ENCODE measurements at places on chromosomes 3 and 15. TPM values are rescaled to one million over a fixed set of nuclear protein-coding genes. Genes with fewer than 3 reads are reported as not detected.

The EPHB3 gene
- total RNA-seq, result 3.5 TPM

The SLC30A4 gene
- total RNA-seq, result 11.9 TPM

The TLR9 gene
- total RNA-seq, result not detected

The A4GNT gene
- total RNA-seq, result not detected

The ALDH1L1 gene
- total RNA-seq, result 3.9 TPM

The OPA1 gene
- total RNA-seq, result 81.2 TPM

The GPR156 gene
- 0.43 TPM for total RNA-seq

The OIP5 gene
- total RNA-seq, result 8.6 TPM

The BFSP2 gene
- total RNA-seq, result not detected

The ITIH1 gene
- not detected for total RNA-seq

DNA sequence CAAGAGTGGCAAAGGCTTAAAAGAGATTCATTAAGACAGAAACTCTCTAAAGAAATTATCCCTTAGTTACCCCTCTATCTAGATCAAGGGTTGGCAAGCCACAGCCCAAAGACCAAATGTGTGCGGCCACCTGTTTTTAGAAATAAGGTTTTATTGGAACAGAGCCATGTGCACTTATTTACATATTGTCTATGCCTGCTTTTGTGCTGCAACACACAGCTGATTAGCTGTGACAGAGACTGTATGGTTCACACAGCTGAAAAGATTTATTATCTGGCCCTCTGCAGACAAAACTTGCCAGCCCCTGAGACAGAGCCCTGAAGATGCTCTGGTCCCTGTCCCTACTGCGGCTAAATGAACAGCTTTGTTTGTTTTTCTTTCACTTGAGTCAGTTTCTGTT, 88.1 kb downstream of the ADAMTS9 start:
- no peak for DNase-seq

DNA sequence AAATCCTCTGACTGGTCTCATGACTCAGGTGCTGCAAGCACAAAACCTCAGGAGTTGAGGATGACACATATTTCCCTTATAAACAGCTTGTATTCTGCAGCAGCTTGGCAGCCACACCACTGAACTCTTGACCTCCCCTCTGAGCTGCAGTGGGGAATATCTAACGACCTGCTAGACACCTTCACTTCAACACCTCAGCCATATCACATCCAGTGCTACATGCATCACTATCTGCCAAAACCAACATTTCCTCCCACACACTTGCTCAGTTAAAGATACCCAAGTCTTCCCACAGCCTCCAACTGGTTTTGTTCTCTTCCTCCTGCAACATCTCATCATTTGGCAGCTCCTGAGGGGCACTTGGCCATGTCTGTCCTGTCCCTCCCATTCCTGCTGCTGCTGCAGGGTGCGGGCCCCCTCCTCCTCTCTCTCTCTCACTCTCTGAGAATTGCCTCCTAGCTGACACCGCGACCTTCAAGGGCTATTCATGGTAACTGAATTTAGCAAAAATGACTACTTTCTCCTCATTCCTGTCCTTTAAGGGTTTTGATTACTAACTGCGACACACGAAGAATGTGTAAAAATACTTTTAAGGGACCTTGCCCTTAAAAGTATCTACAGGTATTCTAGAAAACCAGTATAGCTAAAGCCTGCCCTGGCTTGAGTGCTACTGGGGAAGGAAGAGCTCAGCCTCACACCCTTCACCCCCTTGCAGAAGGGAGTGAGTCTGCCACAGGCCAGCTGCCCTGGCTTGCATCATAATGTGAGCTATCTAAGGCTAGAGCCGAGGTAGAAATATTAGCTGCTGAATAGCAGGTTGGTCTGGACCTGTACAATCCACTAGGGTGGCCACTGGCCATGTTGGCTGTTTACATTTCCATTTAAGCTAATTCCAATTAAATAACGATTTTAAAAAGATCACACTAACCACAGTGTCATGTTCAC, 5.0 kb upstream of the CCR9 start:
- DNase-seq, result no peak

- peak; percentile 85 for DNase-seq
These were observed 672 bp downstream of the NEDD4 start for GRCh38 chr15:55992769-55993110.

DNA sequence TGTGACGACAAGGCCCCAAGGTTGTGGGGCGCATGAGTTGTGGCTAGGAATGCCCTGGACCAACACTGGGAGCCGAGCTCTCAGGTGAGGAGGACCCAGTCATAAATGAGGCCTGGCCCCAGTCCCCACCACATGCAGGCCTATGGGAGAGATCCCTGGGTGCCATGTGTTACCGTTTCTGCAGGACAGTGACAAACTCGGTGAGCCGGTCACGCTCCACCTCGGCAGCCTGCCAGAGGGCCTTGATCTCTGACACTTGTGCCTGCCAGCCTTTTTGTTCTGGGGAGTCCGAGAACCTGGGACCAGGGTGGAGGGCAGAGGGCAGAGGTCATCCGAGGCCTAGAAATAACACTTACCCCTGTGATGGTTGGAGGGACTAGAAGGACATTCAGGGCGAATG, 27.7 kb upstream of the HHATL start:
- no peak for DNase-seq

DNA sequence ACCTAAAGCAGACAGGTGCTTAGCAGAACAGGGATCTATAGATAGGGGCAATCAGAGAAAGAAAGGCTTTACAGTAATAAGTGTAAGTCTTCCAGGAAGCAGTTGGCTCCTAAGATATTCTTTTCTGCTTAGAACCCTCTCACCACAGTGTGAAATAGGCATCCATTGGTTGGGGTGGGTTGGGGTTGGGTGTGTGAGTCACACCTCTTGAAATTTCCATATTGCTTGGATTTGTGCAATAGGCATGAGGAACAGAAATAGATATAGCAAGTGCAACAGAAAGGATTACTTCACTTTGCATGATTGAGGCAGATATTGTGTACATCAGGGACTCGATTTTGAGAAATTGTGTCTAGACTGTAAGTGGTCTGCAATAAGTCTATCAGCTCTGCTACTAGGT, 200.1 kb upstream of the GAP43 start:
- no peak for DNase-seq

GRCh38 chr3:172142051-172142863, 102.9 kb downstream of the FNDC3B start:
- peak; percentile 92 for DNase-seq

- no peak for DNase-seq
These were observed 104.3 kb upstream of the TSC22D2 start for GRCh38 chr3:150303768-150304167.

DNA sequence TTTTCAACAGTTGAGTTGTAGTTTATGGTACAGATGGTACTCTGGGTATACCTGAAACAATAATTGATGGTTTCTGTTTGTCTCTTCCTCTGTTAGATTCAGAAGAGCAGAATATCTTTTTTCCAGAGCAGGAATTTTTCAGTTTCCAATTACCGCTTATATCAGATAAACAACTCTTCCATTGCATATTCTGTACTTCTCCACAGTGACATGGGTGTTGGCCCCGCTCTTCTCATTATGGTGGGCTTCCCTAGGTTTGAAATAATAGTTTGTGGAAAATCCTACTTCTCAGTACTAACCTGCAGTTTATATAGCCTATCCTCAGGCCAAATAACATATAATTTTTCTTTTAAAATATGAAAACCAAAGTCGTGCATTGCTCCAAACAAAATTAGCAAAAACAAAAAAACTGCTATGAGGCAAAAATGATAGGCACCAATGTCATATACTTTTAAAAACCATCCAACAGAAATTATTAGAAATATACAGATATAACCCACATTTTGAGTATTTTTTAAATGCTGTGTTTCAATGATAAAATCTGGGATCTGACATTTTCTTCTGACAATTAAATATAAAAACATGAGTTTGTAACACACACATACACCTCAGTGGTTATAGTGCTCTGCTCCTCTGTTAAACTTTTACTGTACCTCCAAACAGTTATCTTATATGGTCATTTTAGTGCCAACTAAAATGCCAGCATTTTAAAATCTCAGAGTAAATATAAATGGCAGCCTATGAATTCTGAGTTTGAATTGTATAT, 56.8 kb downstream of the CMSS1 start:
- no peak for DNase-seq

DNA sequence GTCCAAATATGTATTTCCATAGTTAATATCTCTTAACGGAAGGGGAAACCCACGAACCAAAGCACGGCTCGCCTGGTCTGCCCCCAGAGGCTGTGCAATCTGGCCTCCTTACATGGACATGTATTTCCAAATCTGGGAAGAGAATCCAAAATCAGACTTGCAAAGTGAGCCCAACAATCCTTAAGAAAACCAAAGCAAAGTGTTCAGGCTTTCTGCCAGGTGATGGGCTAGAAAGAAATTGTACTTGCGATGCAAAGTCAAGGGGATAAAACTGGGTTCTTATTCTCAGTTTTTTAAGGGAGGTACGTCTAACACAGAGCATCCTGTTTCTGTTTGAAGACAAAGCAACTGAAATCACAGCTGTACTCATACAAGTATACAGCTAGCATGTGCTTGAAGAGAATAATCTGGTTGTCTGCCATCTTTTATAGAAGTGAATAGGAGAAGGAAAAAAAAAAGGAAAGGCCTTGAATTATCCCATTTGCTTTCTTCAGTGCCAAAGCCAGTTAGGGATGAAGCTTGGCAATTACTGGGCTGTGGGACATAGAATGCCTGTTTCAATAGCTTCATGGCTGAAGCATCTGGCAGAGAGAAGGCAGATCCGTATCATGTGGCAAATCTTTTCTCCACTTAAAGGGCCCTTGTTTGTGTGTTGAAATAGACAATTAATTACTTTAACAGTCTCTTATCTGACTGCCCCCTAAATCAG, 48.4 kb downstream of the LRIG1 start:
- no peak for DNase-seq

DNA sequence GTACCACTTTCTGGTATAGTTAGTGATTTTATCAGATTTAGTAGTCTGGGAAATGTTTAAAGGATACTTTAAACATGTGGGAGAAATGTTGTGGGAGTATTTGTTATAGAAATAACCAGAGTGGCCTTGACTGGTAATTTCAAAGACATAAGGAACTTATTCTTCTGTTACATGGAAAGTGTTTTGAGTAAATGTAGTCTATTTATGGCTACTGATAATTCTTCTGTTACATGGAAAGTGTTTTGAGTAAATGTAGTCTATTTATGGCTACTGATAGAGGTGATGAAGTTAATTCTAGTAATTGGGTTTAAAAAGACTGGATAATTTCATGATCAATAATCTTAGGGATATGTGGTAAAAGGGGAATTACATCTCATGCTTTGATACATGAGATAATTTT, 17.7 kb downstream of the REC114 start:
- DNase-seq, result no peak

GRCh38 chr3:41974223-41974622, 12.3 kb upstream of the ULK4 start:
- DNase-seq, result peak; percentile 21

DNA sequence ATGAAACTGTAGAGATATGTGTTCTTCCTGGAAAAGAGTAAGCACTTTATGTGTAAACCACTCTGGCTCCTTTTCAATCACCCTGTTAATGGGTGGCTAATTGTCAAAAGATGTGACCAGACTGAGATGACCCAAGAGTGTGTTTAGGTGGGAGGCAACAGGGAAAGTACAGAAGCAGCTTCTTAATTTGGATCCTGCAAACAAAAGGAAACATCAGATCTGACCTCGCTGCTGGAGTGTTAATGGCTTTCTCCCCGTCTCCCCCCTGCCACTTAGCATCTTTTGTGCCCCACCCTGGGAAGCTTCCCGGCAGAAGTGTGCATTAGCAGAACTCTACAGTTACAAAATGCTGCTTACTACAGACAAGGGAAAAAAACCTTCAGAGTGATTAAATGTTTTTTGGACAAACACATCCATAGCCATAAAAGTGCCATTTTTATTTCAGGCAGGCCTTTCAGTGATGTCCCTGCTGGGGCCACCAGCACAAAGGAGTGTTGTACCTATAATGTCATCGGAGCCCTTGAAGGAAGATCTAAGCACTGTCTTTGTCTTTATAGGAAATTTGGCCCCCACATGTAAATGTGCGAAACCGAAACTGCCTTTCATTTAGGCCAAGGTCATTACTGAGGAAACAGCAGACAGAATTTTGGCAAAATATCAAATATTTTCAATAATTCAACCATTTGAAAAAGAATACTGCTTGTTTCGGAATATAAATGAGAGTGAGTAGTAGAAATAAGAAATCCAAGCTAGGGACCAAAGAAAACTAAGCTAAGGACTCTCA, 311.0 kb downstream of the WDR72 start:
- DNase-seq, result no peak
